ENCODE measurements at places on chromosomes 1 and 21.

DNA sequence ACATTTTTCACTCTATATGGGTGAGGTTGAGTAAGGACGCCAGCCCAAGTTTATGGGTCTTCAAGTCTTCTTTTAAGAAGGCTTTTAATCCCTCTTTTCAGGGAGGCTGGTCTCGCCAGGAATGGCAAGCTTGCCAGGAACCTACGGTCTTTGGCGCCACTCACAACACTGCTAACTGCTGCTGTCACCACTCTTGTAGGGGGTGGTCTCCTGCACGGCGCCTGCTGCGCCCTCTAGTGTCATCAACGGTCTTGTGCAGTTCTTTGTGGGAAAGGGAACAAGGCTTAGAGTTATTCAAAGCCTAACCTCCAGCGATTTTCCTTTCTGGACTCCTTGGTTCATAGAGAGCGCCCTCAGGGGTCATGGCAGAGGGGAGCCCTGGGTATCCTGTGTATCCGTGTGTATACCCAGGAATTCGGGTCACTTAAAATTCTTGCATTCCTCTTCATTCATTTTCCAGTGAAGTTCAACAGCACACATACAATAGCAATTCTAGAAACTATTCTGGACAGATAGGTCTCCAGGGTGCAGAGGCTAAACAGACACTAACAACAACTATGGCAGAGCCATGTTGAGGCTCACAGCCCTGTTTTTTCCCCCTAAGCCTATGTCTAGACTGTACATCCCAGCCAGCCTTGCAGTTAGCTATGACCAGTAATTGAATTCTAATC lies 392.8 kb upstream of the CAMK1G start:
- no peaks in the 10 kb centered on the region for H3K4me1 ChIP-seq
- H3K27me3 ChIP-seq, result no peaks in the 10 kb centered on the region

DNA sequence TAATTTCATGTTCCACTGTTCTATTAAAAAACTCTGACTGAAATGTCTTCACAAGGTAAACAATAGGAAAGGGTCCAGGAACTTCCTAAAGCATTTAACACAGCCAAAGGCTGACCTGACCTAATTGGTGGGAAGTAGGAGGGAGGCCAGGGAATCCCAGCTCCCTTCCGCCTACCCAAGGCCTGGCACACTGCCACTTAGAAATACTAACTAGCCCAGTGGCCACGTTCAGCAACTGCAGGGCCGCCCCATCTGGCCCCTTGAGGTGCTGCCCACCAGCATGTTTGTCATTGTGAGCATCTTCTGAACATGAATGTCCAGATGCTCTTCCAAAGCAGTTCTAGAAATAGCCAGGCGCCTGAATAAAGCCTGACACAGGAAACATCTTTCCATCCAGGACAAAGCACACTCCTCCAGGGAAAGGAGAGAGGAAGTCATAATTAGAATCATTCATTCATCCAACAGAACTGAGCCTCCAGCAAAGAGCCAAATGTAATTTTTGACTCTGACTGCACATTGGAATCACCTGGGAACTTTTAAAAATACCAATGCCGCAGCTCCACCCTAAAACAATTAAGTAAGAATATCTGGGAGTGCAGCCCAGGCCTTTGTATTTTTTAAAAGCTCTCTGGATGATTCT lies 44.6 kb upstream of the BCL9 start:
- no peak for DNase-seq
- H3K27ac ChIP-seq, result peak overlapping the region; percentile 10
- H3K36me3 ChIP-seq, result no peaks in the 10 kb centered on the region

DNA sequence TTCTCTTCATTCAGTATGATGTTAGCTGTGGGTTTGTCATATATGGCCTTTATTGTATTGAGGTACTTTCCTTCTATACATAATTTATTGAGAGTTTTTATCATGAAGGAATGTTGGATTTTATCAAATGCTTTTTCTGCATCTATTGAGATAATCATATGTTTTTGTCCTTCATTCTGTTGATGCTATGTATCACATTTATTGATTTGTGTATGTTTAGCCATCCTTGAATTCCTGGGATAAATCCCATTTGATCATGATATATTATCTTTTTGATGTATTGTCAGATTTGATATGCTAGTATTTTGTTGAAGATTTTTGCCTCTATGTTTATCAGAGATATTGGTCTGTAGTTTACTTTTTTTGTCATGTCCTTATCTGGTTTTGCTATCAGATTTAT lies 20.9 kb upstream of the GPR161 start:
- no peaks in the 10 kb centered on the region for H3K4me1 ChIP-seq
- H3K4me3 ChIP-seq, result no peak overlapping the region
- no peaks in the 10 kb centered on the region for H3K27me3 ChIP-seq

- H3K27ac ChIP-seq, result no peak overlapping the region
- H3K36me3 ChIP-seq, result no peaks in the 10 kb centered on the region
- no peak for DNase-seq
- no peak overlapping the region for H3K4me3 ChIP-seq
Measured at GRCh38 chr1:209382231-209383100, 201.0 kb upstream of the CAMK1G start.

GRCh38 chr21:45152265-45152746 lies 77.9 kb downstream of the ADARB1 start:
- H3K27ac ChIP-seq, result no peak overlapping the region
- H3K4me3 ChIP-seq, result no peak overlapping the region
- H3K4me1 ChIP-seq, result no peaks in the 10 kb centered on the region
- no peaks in the 10 kb centered on the region for H3K27me3 ChIP-seq

- H3K4me3 ChIP-seq, result no peak overlapping the region
- no peak for DNase-seq
- no peaks in the 10 kb centered on the region for H3K4me1 ChIP-seq
- H3K27me3 ChIP-seq, result no peaks in the 10 kb centered on the region
Measured at GRCh38 chr21:32800056-32800455, 28.5 kb upstream of the PAXBP1 start.

DNA sequence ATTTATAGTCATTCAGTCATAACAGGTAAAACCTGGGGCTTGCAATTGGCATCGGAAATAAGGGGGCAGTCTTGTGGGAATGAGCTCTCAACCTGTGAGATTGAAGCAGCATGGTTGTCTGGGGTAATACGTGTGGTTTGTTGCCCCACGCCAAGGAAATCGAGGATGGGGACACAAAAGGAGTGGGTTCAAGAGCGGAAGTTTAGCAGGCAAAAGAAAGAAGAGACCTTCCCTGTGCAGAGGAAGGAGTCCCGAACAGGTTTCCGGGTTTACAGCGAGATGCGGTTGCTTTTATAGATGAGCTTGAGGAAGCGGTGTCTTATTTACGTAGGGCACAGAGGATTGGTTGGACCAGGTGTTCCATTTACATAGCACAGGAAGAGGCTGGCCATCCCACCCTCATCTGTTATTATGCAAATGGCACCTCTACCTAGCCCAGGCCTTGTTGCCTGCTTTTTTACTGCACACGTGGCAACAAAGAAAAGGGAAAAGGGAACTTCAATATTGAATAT lies 37.3 kb downstream of the IFNAR1 start:
- peaks cover 23% of the 10 kb centered on the region for H3K4me1 ChIP-seq
- H3K36me3 ChIP-seq, result no peaks in the 10 kb centered on the region
- H3K27me3 ChIP-seq, result no peaks in the 10 kb centered on the region
- no peak overlapping the region for H3K4me3 ChIP-seq
- no peak for DNase-seq
- no peak overlapping the region for H3K27ac ChIP-seq

DNA sequence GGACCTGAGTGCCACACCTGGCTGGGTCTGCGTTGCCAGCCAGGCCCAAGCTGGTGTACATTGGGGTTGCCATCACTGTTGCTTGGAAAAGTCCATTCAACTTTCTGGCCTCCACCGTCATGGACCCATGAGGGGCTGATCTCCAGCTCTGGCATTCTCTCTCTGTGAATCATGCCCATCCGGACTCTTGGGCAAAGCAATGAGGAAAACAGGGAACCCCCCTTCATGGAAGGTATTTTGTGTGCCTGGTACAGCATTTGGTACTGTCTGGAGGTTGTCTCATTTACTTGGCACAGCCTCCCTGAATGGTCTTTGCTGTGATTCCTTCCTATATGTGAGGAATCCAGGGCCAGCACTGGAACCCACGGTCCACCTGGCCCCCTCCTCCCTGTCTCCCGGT lies 99.4 kb downstream of the FOXD2 start:
- H3K36me3 ChIP-seq, result no peaks in the 10 kb centered on the region
- no peak overlapping the region for H3K27ac ChIP-seq
- peaks cover 32% of the 10 kb centered on the region for H3K4me1 ChIP-seq
- no peak for DNase-seq

DNA sequence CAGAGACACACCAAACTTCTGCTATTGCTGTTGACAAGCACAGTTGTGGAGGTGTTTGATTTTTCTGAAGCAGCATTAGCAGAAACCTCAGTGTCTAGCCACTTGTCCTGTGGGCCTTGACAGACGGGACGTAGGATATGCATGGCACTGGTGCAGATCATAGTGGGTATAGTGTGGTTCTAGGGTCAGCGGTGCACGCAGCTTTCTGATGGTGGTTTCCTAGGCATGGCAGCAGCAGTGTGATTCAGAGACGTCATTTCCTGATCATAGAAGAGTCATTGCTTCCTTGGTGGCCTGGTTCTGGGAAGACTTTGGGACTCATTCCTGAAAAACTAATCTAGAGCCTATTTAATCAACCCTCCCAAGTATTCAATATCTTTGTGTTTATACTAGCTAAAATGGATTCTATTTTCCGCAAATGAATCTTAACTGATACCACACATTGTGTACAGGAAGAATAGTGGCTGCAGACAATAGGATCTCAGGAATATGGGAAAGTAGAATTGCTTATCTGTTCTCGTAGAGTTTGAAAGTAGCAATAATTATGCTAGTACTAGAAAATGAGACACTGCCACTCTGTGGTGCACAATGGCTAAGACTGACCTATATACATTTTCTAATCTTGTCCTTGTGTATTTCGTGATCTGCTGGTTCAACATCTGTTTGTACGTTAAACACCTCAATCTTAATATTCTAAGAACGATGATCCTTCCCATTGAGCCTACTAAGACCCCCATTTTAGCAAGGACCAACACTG lies 2.8 kb upstream of the USP1 start:
- peaks cover 16% of the 10 kb centered on the region for H3K4me1 ChIP-seq
- DNase-seq, result no peak

DNA sequence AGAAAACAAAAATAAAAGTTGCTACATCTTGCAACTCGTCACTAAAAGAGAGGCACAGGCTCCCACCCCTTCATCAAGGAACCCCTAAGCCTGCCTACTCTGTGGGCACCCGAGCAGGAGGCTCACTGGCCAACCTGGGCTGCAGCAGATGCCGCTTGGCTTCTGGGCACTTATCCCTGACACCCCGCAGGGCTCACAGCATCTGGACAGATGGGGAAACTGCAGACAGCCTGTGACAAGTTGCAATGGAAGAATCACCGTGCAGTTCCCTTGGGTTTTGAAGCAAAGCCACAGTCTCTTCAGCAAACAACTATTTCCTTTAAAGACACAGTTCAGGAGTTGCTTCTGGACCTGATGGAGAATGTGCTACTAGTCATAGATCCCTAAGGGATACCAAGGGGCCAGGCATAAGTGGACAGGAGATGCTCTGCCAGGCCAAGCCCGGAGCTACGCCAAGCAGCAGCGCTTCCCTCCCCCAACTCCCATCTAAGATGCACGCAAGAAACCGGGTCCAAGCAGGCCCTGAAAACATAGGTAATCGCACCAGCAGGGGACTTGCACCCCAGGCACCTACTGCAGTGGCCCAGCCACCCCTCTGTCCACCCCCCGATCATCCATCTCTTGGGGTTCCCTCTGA lies 170.6 kb downstream of the NPHP4 start:
- H3K27ac ChIP-seq, result no peak overlapping the region
- no peaks in the 10 kb centered on the region for H3K36me3 ChIP-seq
- DNase-seq, result no peak

GRCh38 chr1:245051349-245052221 lies 103.2 kb upstream of the KIF26B start:
- no peaks in the 10 kb centered on the region for H3K4me1 ChIP-seq
- DNase-seq, result no peak

GRCh38 chr1:31991182-31991581 lies 22.5 kb upstream of the KHDRBS1 start:
- no peaks in the 10 kb centered on the region for H3K4me1 ChIP-seq
- no peaks in the 10 kb centered on the region for H3K27me3 ChIP-seq
- no peaks in the 10 kb centered on the region for H3K36me3 ChIP-seq
- no peak for DNase-seq
- H3K27ac ChIP-seq, result no peak overlapping the region
- H3K4me3 ChIP-seq, result no peak overlapping the region

GRCh38 chr21:38112219-38112789 lies 144.5 kb upstream of the KCNJ15 start:
- no peaks in the 10 kb centered on the region for H3K4me1 ChIP-seq
- no peak overlapping the region for H3K27ac ChIP-seq
- no peaks in the 10 kb centered on the region for H3K27me3 ChIP-seq
- DNase-seq, result no peak

- no peak overlapping the region for H3K4me3 ChIP-seq
- H3K27me3 ChIP-seq, result no peaks in the 10 kb centered on the region
- H3K4me1 ChIP-seq, result no peaks in the 10 kb centered on the region
- H3K27ac ChIP-seq, result no peak overlapping the region
Measured at GRCh38 chr1:183226361-183226760, 40.3 kb downstream of the LAMC2 start.

DNA sequence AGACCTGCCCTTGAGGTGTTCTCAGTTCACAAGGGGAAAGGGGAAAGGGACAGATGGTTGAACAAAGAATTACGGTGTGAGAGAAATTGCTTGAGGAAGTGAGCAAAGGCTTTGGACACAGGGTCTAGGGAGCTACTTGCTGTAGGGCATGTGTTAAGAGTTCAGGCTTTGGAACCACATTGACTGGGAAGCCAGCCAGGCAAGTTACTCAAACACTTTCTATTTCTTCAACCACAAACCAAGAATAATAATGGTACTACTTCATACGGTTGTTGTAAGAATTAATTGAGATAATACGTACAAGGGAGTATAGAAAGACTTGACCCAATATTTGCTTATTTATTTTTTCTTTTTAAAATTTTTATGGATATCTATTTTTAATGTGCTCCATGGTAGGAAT lies 26.6 kb downstream of the AK4 start:
- no peak overlapping the region for H3K27ac ChIP-seq
- DNase-seq, result no peak
- H3K36me3 ChIP-seq, result no peaks in the 10 kb centered on the region
- peaks cover 34% of the 10 kb centered on the region for H3K4me1 ChIP-seq
- H3K27me3 ChIP-seq, result no peaks in the 10 kb centered on the region

DNA sequence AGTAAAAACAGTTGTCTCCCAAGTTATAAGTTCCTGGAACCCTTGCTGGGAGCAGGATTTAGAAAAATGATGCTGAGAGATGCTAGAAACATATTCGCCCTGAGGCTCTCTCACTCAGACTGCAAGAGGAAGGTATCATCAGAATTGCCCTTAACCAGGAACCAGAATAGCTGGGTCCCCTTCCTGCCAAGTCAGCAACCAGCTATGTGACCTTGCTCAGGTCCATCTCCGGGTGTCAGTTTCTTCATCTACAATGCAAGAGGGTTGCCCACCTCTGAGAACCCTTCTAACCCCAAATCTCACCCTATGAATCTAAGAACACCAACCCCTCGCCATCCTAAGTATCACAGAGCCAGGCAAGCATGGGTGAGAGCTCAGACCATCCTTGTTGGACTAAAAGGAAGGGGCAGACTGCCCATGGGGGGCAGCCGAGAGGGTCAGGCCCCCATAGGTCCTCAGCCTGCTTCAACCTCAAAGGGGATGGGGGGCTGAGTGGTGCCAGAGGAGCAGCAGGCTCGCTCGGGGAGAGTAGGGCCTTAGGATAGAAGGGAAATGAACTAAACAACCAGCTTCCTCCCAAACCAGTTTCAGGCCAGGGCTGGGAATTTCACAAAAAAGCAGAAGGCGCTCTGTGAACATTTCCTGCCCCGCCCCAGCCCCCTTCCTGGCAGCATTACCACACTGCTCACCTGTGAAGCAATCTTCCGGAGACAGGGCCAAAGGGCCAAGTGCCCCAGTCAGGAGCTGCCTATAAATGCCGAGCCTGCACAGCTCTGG lies 390 bp upstream of the S100A9 start:
- DNase-seq, result peak; percentile 89
- peak overlapping the region; percentile 36 for H3K27ac ChIP-seq
- no peaks in the 10 kb centered on the region for H3K4me1 ChIP-seq
- no peaks in the 10 kb centered on the region for H3K36me3 ChIP-seq
- no peak overlapping the region for H3K4me3 ChIP-seq
